ENCODE measurements at places on chromosomes 12 and 14.
A peak's percentile ranks its signal among the peaks of the same experiment; 100 is the strongest.

- no peak for DNase-seq
Observed at GRCh38 chr14:90140956-90141316, 79.1 kb downstream of the KCNK13 start.

- no peak for DNase-seq
Observed at GRCh38 chr14:77598366-77599070, 17.9 kb downstream of the SPTLC2 start.

DNA sequence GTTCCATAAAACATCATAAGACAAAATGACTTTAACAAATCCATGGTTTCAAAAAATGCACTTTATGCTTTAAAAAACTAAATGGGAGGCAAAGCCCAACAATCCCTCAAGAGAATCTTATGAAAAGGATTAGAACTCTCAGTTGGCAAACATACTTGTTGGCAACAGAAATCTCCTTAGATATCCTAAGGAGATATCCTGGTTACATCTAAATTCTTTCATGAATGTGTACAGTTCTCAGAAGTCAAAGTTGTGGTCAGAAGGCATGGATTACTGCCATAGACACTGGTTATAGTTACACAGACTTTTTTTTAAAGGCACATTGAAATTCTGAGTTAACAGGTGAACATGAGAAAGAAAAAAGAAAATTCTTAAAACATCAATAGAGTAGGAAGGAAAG lies 17.5 kb upstream of the ISM2 start:
- no peak for DNase-seq

DNA sequence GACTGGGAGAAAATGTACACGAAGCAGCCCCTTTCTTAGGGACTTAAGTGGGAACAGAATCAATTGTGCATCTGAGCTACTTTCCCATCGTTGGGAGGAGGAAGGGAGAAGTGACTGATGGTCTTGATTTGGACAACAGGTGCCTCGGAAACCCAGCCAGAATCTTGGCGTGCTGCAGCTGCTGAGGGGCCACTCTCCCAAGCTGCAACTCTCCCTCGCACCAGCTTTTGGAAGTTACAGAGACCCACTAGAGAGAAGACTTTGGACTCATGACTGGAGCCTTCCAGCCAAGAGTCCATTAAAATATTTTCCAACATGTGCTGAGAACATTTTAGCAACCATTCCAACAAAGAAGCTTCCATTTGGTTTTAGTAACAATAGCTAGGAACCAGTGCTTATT lies 52.3 kb downstream of the GNS start:
- DNase-seq, result no peak

- no peak for DNase-seq
Observed at GRCh38 chr12:56829908-56830307, 66.8 kb downstream of the HSD17B6 start.

GRCh38 chr14:76309572-76310162 lies 66.3 kb upstream of the ESRRB start:
- DNase-seq, result no peak

DNA sequence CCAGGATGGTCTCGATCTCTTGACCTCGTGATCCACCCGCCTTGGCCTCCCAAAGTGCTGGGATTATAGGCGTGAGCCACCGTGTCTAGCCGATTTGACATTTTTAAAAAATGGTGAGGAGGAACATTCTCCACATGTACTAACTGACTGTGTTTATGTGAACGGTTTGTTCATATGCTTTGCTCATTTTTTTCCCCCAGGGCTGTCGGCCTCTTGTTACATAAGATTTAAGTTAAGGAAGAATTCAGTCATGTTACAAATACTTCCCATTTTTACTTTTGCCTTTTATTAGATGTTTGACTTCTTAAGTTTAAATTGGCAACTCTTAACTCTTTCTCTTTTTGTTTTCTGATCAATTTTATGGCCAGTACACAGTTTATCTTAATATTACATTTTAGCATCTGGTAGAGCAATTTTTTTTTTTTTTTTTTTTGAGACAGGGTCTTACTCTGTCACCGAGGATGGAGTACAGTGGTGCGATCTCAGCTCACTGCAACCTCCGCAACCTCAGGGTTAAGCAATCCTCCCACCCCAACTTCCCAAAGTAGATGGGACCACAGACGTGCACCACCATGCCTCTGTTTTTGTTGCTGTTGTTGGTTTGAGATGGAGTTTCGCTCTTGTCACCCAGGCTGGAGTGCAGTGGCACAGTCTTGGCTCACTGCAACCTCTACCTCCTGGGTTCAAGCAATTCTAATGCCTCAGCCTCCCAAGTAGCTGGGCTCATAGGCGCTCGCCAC lies 9.6 kb downstream of the GNS start:
- DNase-seq, result no peak

GRCh38 chr12:24756479-24757024 lies 192.3 kb downstream of the BCAT1 start:
- no peak for DNase-seq

GRCh38 chr14:60777856-60778578 lies 43.5 kb downstream of the MNAT1 start:
- peak; percentile 80 for DNase-seq

- DNase-seq, result no peak
Observed at GRCh38 chr14:91737619-91738018, 5.7 kb upstream of the CATSPERB start.

DNA sequence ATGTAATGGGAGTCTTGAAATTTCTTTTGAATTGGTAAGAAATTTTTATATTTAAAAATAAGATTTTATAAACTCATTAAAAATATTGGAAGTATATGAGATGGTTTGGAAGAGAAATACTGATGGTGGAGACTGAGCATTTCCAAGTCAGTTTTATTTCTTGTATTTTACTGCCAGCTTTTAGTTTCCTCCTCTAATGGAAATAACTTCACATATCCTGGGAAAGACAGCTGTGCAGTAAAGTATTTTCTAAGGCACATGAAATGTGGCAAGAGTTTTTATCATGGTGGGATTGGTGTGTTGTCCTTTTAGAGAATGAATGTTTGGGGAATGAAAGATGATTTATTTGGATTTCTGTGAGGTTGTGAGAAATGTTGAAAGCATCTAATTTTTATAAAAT lies 346.9 kb upstream of the RGS6 start:
- DNase-seq, result no peak

- no peak for DNase-seq
Observed at GRCh38 chr12:5220099-5220498, 176.4 kb downstream of the KCNA5 start.

GRCh38 chr12:53862831-53863230 lies 75.8 kb upstream of the HOXC13 start:
- DNase-seq, result peak; percentile 32

- no peak for DNase-seq
Observed at GRCh38 chr12:130461839-130462557, 124.3 kb downstream of the PIWIL1 start.

DNA sequence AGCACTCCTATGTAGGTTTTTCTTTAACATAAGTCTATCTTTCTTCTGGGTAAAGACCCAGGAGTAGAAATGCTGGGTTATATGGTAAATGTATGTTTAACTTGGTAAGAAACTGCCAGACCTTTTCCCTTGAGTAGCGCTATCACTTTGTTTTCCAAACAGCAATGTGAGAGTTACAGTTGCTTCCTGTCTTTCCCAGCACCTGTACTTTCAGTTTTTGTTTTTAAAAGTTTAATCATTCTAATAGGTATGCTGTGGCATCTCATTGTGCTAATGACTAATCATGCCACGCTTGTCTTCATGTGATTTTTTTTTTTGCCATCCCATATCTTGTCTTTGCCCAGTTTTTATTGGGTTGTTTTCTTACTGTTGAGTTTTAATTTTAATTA lies 28.1 kb downstream of the GIT2 start:
- DNase-seq, result no peak

- DNase-seq, result no peak
Observed at GRCh38 chr14:69896972-69897371, 17.8 kb downstream of the SMOC1 start.

DNA sequence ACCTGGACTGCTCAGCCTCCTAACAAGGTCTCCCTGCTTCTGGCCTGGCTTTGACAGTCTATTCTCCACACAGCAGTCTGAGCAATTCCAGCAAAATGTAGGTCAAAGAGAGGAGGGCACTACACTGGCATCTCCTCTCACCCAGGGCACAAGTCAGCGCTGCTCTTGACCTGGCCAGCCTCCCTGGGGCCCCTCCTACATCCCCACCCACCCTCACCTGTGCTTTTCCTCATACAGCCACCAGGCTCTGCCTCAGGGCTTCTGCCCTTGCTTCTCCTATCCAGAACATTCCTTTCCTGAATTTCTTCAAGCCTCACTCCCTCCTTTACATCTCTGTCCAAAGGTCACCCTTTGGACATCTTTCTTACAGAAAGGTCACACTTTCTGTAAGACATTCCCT lies 33.7 kb downstream of the GALNT4 start:
- DNase-seq, result no peak

DNA sequence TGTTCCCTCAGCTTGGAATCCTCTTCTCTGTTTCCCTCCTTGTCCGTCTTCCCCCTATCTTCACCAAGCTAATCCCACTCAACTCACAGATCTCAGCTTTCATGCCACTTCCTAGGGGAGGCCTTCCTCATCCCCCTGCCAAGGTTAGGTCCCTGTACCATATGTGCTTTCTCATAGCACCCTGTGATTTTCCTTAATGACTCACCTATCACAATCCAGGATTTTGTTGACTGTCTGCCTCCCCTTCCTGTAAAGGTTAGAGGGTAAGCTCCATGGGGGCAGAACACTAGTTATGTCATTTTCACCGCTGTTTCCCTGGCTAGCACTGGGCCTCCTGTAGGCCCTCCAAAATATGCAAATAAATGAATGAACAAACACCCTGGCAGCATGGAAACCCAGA lies 57.6 kb downstream of the CRADD start:
- no peak for DNase-seq

DNA sequence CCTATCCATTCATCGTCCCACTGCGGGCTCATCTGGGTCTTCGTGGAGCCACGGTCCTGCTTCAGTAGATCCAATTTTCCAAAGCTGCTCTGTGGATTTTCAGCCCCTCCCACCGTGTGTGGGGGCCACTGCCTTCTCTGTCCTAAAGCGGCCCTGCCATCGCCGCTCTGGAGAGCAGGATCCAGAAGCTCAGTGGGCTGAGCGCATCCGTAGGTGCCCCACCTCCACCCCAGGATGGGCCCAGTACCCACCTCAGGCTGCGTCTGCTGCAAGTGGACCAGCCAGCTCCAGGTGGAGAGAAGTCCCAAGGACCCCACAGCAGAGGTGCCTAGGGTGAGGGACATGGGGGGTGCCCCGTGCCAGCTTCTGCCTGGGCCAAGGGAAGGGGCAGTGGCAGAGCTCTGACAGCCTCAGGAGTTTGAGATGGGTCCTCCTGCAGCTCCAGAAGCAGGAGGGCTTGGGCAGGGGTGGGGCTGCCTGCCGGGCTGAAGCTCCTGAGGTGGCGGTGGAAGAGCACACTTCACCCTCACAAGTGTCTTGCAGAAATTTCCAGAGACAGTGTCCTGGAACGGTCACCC lies 148.1 kb upstream of the C14orf180 start:
- no peak for DNase-seq

GRCh38 chr14:69930780-69931379 lies 51.7 kb downstream of the SMOC1 start:
- DNase-seq, result no peak

- DNase-seq, result no peak
Observed at GRCh38 chr12:95151406-95151805, 65.9 kb downstream of the FGD6 start.

DNA sequence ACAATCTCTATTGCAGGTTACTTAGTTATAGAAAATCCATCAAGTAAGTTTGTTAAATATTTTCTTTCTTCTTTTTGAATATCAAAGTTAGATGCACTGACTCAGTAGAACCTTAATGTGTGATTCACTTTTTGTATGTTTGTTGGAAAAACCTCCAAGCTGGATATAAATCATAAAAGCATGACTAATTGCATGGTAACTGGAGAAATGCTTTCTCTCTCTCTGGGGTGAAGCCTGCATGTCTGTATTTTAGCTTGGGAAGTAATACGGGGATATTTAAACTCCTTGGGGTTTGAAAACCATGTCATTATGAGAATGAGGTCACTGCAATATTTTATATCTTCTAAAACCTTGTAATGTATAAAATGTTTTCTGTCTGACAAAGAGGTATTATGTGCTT lies 58.6 kb upstream of the MYF6 start:
- peak; percentile 33 for DNase-seq

- DNase-seq, result peak; percentile 93
Observed at GRCh38 chr14:68824517-68825347, 31.9 kb upstream of the ZFP36L1 start.

- DNase-seq, result no peak
Observed at GRCh38 chr14:76654573-76655108, 106.6 kb upstream of the VASH1 start.

DNA sequence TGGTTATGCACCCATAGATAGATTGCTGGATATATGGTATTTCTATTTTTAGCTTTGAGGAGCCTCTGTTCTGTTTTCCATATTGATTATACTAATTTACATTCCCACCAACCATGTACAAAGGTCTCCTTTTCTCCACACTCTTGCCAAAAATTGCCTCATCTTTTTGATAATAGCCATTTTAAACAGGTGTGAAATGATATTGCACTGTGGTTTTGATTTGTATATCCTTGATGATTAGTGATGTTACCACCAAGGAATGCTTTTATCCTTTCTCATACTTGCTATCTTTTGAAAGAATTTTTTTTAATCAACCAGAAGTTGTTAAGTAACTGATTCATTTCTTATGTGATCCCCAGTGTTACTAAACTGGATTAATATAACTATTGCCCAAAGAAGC lies 60.0 kb downstream of the BBS10 start:
- DNase-seq, result no peak

Measured in GM03348 (cell line).